Upper lobe of right lung (tissue), 1 donor: ENCODE measurements at places on chromosomes 7 and 10. TPM values are rescaled to one million over a fixed set of nuclear protein-coding genes. Genes with fewer than 3 reads are reported as not detected.

Gene GHRHR
- not detected for total RNA-seq

Gene CASTOR2
- 11.9 TPM for total RNA-seq

Gene HHEX
- 12.2 TPM for total RNA-seq

Gene SMKR1
- not detected for total RNA-seq

Gene CALHM3
- total RNA-seq: not detected

Gene ASB10
- not detected for total RNA-seq

Gene LOXL4
- total RNA-seq: 6.2 TPM

Gene HYAL4
- not detected for total RNA-seq

Gene ACSM6
- not detected for total RNA-seq

Gene LIPM
- not detected for total RNA-seq

Gene CLCN1
- total RNA-seq: not detected
